Central memory CD8-positive, alpha-beta T cell (primary cell): ENCODE measurements at places on chromosomes 1 and 21.

DNA sequence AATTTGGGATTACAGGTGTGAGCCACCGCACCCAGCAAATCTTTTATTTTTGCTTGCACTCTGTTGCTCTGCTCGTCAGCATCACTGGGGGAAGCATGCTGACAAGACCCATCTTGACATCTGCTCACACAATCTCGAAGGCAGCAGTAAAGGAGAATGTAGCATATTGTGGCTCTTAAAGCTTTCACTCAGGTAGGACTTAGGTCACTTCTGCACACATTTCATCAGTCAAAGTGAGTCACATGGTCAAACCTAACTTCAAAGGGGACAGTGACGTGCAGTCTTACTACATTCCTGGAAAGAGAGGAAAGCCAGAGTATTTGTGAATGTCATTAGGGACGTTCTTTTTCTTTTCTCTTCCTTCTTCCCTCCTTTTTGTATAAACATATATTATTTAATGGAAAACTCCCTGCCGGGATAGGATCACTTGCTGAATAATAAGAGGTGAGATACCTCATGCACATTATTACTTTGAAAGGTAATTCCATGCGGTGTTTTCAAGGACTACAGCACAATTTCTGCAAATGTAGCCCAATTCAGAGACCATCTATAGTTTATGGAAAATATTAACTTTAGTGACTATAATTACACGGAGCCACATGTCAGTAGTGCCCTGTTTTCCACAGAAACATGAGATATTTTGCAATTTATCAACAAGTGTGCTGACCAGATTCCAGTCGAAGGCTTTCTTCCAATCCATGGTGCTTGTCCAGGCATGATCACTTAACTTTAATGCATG, 19.3 kb upstream of the ACBD6 start:
- no peak for DNase-seq

GRCh38 chr1:11924334-11925195, 1.7 kb downstream of the KIAA2013 start:
- DNase-seq, result no peak

- no peak for DNase-seq
These were observed 9.3 kb downstream of the PODN start for GRCh38 chr1:53071167-53071865.

GRCh38 chr1:112714313-112715263, 544 bp downstream of the PPM1J start:
- DNase-seq, result no peak

DNA sequence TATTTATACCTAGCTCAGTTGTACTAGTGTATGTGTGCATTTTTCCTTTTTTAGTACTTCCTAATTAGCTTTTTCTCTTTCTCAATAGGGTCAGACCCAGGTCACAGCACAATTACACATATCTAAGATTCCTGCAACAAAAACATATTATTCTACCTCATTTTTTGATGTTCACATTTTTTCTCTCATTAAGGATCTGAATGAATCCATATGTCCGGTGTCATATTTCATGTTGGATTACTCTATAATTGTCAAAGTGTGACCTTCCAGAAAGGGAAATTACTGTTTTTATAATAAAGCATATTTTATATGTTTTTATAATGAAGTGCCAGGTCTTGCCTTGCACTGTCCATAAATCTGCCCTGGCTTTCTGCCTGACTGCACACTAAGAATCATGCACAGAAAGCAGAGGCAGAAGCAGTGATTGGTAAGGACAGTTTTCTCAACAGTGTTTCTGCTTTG, 143.7 kb downstream of the KCNT2 start:
- DNase-seq, result no peak

DNA sequence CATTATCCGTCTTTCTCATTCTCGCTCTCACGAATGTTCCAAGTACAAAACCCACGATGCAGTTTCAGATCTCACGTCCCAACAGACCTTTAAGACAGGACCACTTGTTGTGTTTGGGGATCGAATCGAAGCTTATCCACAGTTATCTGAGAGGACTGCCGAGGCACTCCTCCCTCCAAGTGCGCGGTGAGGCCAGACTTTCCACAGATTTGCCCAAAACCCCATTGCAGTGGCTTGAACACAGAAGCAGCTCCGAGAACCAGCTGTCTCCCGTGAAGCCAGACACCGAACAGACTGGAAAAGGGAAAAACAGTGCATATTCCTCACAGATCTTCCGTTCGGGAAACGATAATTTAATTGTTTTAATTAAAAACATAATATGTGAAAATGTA, 46.5 kb upstream of the COL6A2 start:
- no peak for DNase-seq

GRCh38 chr1:186678155-186678554, 2.1 kb downstream of the PTGS2 start:
- no peak for DNase-seq

DNA sequence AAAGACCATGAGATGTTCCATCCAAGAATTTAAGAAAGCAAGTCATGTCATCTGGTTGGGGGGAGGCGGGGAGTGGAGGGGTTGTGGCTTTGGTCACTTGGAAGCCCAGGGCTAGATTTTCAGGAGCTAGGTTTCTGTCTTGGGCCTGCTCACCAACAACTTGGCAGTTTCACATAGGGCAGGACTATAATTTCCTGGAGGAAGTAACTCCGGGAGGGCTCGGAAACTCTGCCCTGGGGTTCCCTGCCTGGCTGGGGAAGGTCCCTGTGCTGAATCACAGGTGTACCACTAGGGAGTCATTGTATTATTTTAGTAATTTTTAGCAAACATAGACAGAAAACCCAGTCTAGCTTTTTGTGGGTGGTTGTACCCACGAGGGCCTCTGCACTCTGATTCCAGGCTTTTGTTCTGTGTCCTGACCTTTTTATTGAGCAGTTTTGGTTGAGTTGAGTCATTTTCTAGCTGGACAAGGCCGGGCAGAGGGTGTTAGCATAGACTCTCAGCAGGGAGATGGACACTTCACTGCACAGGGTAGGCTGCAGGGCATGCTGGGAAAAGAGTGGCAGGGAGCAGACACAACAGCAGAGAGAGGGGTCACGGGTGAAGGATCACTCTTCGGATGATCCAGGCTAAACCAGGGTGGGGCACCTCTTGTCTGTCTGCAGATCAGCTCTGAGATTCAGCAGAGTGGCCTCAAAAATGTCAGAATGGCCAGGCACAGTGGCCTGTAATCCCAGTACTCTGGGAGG, 144.7 kb downstream of the GRIK3 start:
- DNase-seq, result no peak

DNA sequence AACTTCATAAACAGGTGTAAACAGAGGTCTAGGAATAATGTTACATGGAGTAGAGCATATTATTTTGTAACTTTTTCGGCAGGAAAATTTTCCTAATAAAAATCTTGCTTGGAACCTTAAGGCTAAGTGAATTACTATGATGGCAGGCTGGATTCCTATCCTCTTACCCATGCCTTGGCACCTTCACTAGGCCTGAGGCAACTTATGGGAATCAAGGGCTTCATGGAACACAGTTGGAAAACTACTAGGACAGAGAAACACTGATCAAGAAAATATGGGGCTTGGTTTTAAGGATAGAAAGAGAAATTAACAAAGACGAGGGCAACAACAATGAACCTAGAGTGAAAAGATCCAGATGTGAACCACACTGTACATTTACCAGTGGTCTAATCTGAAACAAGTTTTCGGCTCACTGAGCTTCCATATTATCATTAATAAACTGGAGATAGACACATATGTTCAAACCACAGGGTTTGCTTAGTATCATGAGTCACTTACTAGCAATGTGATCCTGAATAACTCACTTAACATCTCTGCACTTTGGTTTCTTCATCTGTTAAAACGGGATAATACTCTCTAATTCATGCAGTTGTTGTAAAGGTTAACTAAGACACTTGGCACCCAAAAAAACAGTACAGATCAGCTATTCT, 68.5 kb downstream of the GPATCH2 start:
- no peak for DNase-seq

DNA sequence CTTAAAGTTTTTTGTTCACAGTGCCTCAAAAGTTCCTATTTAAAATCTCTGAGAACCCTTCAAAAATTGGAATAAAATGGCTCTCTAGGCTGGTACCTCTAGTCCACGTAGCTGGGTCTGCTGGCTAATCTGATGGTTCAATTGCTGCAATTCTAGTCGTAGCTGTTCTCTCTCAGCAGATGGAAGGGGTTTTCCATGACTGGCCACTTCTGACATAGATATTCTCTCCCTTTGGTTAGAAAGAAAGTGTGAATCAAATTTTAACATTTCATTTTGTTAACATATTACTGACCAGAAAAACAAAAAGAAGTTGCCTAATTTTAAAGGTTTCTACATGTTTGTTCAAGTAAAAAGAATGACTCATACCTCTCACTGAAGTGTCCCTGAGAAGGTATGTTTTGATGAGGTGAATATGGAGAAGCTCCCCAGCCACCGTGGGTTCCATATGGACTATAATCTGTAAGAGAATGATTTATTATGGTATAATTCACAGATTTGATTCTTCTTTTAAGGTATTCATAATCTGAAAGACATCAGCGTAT, 29.3 kb upstream of the SERPINC1 start:
- no peak for DNase-seq

GRCh38 chr1:248807067-248807737, 18.5 kb downstream of the SH3BP5L start:
- DNase-seq, result no peak

GRCh38 chr1:228898582-228898992, 163.3 kb downstream of the RHOU start:
- no peak for DNase-seq

DNA sequence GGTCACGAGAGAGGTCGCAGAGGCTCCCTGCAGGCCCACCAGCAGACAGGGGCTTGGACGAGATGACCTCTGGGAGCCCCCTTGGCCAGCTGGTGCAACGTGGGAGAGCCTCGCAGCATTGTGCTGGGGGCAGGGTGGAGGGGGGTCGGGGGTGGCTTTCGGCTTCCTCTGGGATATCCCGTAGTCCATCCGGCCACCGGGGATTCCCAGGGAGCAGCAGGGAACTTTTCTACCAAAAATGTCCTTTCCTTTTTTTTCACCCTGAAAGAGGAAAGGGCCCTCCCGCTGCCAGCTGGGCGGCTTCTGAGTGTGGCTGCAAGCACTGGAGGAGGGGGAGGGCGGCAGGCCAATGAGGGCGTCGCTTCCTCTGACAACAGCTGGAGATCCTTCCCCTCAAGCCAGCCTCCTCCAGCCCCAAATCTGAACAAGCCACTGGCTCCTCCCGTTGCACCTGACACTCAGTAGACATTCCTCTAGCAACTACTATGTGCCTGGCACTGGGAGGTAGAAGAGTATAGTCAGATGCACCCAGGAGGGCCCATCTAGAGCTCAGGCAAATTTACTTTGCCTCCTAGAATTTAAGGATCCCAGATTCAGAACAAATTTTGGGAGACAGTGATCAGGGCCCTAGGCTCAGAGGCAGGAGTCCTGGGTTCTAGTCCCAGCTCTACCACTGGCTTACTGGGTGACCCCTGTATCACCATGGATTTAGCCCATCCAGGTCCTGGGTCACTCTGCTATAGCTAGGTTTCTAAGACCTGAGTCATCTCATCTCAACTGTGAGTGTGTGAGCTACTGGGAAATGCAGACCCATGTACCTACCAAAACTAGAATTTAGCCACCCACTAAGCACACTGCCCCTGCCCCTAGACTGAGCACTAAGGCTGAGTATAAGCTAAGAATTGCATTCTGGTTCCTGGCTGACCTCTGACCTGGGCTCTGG, 2.7 kb downstream of the MOB3C start:
- no peak for DNase-seq

DNA sequence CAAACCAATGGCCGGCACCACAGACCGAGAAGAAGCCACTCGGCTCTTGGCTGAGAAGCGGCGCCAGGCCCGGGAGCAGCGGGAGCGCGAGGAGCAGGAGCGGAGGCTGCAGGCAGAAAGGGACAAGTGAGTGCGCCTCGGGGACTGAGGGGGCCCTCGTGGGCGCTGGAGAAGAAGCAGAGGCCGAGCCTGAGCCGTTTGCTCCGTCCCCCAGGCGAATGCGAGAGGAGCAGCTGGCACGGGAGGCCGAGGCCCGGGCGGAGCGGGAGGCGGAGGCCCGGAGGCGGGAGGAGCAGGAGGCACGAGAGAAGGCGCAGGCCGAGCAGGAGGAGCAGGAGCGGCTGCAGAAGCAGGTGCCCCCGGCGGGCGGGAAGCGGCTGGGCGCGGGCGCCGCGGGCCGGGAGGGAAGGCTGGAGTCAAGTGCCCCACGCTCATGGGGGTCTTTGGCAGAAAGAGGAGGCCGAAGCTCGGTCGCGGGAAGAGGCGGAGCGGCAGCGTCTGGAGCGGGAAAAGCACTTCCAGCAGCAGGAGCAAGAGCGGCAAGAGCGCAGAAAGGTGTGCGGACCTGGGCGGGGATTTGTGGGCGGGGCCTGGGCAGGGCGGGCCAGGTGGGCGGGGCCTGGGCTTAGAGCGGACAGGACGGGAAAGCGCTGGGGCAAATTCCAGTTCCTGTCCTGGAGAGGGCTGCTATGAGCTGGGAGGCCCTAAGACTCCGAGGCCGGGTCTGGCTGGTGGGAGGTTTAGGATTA, 22.7 kb downstream of the MAP7D1 start:
- DNase-seq, result no peak

GRCh38 chr1:73604211-73604610, 593.8 kb downstream of the LRRIQ3 start:
- no peak for DNase-seq

DNA sequence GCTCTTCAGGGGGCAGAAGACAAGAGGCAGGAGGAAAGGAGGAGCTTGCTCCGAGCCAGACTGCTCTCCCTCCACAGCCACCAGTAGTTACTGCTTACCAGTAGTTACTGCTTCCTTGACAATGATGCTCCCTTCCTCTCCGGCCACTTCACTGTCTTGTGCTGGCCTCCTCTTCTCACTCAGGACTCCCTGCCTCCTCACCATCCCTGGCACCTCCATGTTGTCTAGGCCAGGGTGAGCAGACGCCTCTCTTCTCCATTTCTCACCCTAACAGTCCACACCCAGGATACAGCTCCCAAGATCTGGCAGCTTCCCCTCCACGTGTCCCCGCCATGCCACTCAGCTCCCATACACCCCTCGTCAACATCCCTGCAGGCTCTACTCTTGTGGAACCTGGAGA, 82.4 kb upstream of the TLR5 start:
- DNase-seq, result no peak
